ENCODE measurements at places on chromosomes 16 and 17.

GRCh38 chr16:85601730-85602401, 11.3 kb upstream of the GSE1 start:
- peak; percentile 42 for DNase-seq
- peak overlapping the region; percentile 88 for H3K27ac ChIP-seq
- H3K36me3 ChIP-seq: peaks cover 5% of the 10 kb centered on the region
- peaks cover 16% of the 10 kb centered on the region for H3K27me3 ChIP-seq
- H3K4me3 ChIP-seq: peak overlapping the region; percentile 46

DNA sequence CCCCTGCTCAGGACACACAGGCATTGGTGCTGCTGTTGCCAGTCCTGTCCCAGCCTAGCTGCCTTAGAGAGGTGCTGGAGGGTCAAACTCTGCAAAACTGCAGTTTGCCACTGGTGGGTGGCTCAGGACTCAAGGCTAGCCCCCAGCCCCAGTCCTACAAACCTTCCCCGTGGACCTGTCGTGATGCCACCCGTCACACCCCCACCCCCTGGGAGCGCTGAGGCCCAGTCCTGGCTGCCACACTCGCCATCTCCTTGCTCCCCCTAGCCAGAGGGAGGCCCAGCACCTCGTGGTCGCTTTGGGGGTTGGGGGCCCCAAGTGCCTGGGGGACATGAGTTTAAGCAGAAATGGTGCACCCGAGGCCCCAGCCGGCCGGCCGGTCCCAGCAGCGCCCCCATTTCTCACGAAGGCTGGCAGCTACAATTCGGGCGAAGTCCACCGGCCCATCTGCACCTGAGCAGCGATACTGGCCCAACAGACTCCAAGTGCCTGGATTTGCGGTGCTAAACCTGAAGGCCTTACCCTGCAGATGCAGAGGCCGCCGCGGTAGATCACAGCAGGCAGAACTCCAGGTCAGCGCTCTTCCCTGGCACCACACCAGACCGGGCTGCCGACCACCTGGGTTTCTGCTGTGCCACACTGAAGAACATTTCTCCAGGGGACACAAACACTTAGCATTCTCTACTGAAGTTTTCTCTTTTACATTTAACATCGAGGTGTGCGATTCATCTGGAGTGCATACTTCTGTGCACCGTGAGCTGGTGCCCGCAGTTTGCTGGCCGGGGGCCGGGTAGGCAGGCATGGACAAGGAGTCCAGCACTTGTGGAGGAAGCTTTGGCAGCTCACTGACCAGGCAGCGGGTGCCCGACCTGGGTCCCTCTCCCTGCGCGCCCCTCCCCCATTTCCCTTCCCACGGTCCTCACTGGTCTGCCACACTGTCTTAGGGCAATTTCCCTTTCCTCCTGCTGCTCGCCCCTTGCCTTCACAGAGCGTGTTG, 130.0 kb downstream of the KCNJ12 start:
- no peak for DNase-seq
- H3K27ac ChIP-seq: no peak overlapping the region
- peaks cover 29% of the 10 kb centered on the region for H3K27me3 ChIP-seq
- no peak overlapping the region for H3K4me3 ChIP-seq
- H3K36me3 ChIP-seq: no peaks in the 10 kb centered on the region

DNA sequence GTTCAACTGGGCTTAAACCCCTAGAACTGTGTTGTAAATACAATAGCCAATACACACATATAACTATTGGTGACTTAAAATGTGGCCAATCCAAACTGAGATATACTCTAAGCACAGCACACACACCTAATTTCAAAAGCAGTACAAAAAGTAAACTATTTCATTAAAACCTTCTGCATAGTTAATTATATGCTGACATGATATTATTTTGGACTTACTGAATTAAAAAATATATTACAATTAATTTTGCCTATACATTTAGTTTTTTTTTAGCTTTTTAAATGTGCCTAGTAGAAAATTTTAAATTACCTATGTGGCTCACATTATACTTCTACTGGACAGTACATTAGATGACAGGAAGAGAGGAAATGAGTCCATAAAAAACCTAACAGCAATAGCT, 21.5 kb downstream of the MED13 start:
- no peaks in the 10 kb centered on the region for H3K27me3 ChIP-seq
- peaks cover 73% of the 10 kb centered on the region for H3K36me3 ChIP-seq
- no peaks in the 10 kb centered on the region for H3K4me1 ChIP-seq
- no peak overlapping the region for H3K4me3 ChIP-seq
- no peak for DNase-seq

- no peaks in the 10 kb centered on the region for H3K27me3 ChIP-seq
- no peak for DNase-seq
- H3K36me3 ChIP-seq: peaks cover 20% of the 10 kb centered on the region
- H3K4me3 ChIP-seq: no peak overlapping the region
- H3K4me1 ChIP-seq: peaks cover 26% of the 10 kb centered on the region
These were observed 21.9 kb upstream of the NKD1 start for GRCh38 chr16:50526249-50526648.

DNA sequence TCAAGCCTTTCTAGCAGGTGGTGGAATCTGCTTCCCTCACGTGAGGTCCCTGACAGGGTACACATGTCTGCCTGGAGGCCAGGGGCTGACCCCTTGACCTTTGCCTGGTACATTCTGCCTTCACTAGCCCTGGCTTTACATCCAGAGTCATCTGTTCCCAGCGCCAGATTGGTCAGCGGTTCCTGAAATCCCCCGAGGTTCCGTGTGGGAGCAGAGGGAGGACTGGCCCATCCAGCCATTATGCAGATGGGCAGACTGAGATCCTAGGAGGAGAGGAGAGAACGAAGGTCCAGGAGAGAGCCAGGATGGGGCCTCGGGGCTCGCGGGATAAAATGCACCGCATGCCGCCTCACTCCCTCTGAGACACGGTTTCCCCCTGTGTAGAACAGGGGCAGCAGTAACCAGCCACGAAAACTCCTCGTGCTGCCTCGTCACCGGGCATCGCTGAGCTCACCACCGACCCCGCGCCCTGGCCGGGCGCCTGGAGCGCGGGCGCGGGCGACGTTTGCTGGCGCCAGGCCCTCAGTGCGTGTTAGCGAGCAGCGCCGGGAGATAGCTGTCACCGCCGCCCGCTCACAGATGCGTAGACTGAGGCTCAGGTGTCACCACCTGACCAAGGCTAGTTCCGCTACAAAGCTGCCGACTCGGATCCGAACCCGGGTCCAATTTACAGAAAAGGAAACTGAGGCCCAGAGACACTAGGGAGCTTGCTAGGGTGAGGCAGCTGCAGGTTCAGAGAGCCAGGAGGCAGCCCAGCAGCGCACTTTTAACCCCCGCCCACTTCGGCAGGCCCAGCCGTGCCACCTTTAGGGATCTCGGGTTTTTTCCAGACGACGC, 811 bp upstream of the MAP2K3 start:
- no peak overlapping the region for H3K27ac ChIP-seq
- peak; percentile 31 for DNase-seq
- no peaks in the 10 kb centered on the region for H3K36me3 ChIP-seq
- H3K4me1 ChIP-seq: peaks cover 28% of the 10 kb centered on the region
- peaks cover 51% of the 10 kb centered on the region for H3K27me3 ChIP-seq

DNA sequence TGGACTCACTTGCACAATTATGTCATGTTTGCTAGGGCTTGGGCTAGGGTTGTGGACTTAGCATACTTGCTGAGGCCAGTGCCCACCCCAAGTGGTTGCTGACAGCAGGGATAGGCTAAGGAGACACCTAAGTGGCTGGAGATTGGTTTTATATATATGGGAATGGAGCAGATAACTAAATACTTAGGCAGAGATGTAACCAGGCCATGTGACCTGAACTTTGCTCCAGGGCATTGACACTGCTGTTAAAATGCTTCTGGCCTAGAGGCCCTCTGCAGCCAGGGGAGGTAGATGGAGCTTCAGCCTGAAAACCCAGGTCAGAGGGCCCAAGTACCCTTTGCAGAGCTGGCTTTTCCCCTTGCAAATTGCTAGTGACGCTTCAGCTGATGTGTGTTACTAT, 1.4 kb upstream of the ITGB3 start:
- H3K4me3 ChIP-seq: peak overlapping the region; percentile 64
- no peak for DNase-seq
- H3K27me3 ChIP-seq: peaks cover 71% of the 10 kb centered on the region
- H3K27ac ChIP-seq: no peak overlapping the region
- no peaks in the 10 kb centered on the region for H3K36me3 ChIP-seq

- peaks cover 32% of the 10 kb centered on the region for H3K27me3 ChIP-seq
- H3K4me3 ChIP-seq: no peak overlapping the region
These were observed 20.0 kb upstream of the NXPH3 start for GRCh38 chr17:49555495-49556222.

- peaks cover 100% of the 10 kb centered on the region for H3K36me3 ChIP-seq
- no peak for DNase-seq
- H3K27me3 ChIP-seq: peaks cover 4% of the 10 kb centered on the region
- H3K4me3 ChIP-seq: no peak overlapping the region
These were observed 102.7 kb downstream of the ABCC6 start for GRCh38 chr16:16120382-16121184.

DNA sequence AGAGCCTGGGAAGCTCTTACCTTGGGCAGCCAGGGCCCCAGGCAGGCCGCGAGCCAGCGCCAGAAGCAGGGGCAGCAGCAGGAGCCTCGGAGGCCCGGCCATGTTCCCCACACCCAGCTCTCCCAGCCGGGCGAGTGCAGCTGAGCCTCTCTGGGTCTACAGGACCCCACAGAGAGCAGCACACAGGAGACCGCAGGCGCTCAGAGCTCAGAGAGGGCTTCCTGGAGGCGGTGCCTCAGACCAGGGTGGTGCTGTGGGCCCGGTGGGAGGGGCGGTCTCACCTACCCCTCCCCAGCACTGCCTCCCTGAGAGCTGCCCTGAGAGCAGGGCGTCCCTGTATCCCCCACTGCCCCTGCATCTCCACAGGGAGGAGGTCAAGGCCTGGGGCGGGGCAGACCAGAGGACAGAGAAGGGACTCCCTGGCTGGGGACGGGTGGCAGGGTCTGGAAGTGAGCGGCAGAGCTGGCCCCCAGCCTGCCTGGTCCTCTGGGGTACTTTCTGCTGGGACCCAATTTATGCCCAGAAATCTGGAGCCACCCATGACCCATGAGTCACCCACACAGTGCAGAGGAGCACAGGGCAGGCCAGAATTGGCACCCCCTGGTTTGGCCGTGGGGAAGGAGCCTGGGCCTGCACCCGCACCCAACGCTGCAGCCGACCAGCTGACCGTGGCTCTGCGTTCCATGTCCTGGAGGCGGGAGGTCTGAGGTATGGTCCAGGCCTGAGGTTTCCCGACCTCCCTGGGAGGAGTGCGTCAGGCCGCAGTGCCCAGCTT, at the start of gene CD7:
CD7 (minus strand) TSS at position 215 of the 775 bp plus-strand sequence; CDS start at position 102, 113 bp downstream.
- H3K27ac ChIP-seq: no peak within 1 kb of the TSS
- peaks cover 38% of the 10 kb centered on the region for H3K4me1 ChIP-seq
- no peak within 1 kb of the TSS for H3K4me3 ChIP-seq
- DNase-seq: no peak
- no peaks in the 10 kb centered on the region for H3K36me3 ChIP-seq

GRCh38 chr16:62254847-62255246, 218.6 kb upstream of the CDH8 start:
- H3K4me3 ChIP-seq: no peak overlapping the region
- no peak overlapping the region for H3K27ac ChIP-seq
- peaks cover 28% of the 10 kb centered on the region for H3K4me1 ChIP-seq
- DNase-seq: no peak
- no peaks in the 10 kb centered on the region for H3K27me3 ChIP-seq
- no peaks in the 10 kb centered on the region for H3K36me3 ChIP-seq

DNA sequence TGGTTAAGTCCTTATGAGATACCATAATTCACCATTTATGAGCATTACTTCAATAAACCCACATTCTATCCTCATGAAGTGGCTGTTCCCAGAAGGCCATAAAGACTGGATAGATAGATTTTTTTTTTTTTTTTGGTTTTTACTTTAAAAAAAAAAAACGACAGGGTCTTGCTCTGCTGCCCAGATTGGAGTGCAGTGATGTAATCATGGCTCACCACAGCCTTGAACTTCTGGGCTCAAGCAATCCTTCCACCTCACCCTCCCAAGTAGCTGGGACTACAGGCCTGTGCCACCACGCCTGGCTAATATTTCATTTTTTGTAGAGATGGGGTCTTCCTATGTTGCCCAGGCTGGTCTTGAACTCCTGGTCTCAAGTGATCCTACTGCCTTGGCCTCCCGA, 102.3 kb downstream of the XYLT1 start:
- no peak for DNase-seq
- no peaks in the 10 kb centered on the region for H3K36me3 ChIP-seq
- H3K4me3 ChIP-seq: no peak overlapping the region
- H3K27ac ChIP-seq: no peak overlapping the region
- H3K27me3 ChIP-seq: peaks cover 35% of the 10 kb centered on the region

- no peak overlapping the region for H3K4me3 ChIP-seq
- H3K36me3 ChIP-seq: no peaks in the 10 kb centered on the region
- peaks cover 12% of the 10 kb centered on the region for H3K4me1 ChIP-seq
- peaks cover 3% of the 10 kb centered on the region for H3K27me3 ChIP-seq
- no peak for DNase-seq
These were observed 59.1 kb downstream of the OR1D5 start for GRCh38 chr17:3004150-3004801.

- peak overlapping the region; percentile 31 for H3K4me3 ChIP-seq
- peaks cover 11% of the 10 kb centered on the region for H3K36me3 ChIP-seq
- peak overlapping the region; percentile 95 for H3K27ac ChIP-seq
- peaks cover 79% of the 10 kb centered on the region for H3K4me1 ChIP-seq
- peaks cover 4% of the 10 kb centered on the region for H3K27me3 ChIP-seq
These were observed 39.2 kb downstream of the KSR1 start for GRCh38 chr17:27495460-27495859.

DNA sequence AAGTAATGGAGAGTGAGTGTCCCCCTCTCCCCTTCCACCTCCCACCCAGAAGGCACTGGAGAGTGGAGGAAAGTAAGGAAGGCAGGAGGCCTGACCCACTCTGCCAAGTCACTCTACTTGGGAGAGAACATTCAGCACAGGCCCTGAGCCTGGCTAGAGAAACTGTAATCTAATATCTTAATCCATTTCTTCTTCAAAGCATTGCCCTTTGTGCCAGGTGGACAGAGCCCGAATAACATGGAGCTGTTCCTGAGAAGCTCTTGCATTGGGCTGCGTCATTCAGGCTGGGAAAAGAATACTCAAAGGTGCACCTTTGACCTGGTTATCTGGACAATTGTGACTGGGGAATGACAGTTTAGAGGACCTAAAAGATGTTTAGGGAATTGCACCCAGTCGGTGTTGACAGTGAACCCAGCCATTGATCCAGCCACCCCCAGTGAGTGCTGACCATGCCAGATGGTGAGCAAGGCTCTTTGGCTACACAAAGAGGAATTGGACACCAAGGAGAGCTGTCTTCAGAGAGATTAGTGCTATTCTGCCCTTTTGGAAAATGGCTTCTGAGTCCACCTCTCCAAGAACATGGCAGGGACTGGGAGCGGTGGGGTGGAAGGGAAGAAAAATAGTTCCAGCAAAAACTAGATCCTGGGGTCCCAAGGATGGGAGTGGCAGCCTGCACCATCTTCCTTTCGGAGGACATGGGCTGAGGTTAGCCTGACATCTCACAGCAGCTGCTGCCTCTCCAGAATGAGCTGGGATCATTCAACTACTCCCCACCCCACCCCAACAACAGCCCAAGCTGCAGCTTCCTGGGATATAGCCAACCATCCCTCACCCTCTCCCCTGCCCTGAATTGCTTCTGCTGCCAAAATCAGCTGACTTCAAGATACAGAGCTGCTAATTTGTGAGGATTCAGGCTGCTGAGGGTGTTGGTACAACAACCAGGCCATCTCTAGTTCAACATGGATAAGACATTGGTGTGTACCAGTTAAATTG, 11.6 kb upstream of the NOG start:
- peaks cover 38% of the 10 kb centered on the region for H3K4me1 ChIP-seq
- peaks cover 15% of the 10 kb centered on the region for H3K27me3 ChIP-seq
- H3K36me3 ChIP-seq: peaks cover 6% of the 10 kb centered on the region
- no peak overlapping the region for H3K4me3 ChIP-seq
- H3K27ac ChIP-seq: peak overlapping the region; percentile 19

- H3K36me3 ChIP-seq: peaks cover 29% of the 10 kb centered on the region
- no peak for DNase-seq
- H3K4me1 ChIP-seq: peaks cover 27% of the 10 kb centered on the region
- H3K27ac ChIP-seq: no peak overlapping the region
These were observed 223.3 kb upstream of the SALL1 start for GRCh38 chr16:51374346-51374745.
